NCI-H2081 treated with DMSO at 0.1 percent for 48 hours (cell line): ENCODE measurements at places on chromosomes 7 and 10.

DNA sequence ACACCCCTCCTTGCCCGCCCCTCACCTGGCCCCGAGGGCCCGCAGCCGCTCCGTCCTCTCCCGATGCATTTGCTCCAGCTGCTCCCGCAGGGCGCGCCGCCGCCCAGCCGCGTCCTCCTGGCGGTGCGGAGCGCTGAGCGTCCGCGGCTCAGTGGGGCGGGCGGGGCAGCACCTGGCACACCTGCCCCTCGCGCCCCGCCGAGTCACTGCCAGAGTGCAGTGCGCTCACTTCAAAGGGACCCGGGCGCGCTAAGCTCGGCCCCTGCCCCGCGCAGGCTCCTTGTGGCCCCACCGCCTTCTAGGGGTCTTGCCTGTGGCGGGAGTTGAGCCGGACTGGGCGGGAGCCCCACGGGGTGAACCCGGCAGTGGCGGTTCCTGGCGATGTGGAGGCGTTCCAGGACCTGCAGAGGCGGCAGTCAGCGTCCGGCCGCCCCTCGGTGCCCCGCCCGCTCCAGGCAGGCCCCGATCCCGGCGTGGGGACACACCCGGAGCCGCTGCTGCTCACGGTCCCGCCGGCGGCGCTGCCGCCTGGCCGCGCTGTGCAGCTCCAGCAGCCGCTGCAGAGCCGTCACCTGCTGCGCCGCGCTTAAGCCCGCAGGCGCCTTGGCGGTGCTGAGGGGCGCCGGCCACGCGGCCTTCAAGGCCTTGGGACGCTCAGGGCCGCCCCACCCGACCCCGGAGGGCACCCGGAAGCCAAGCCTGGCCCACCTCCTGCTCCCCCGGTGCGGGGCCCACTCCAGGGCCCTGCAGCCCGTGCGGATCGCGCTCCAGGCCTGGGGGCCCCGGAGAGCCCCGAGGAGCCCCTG lies 6.7 kb downstream of the ATP6V1F start:
- DNase-seq, result no peak

GRCh38 chr10:114491419-114491818 lies 87.1 kb upstream of the AFAP1L2 start:
- no peak for DNase-seq

DNA sequence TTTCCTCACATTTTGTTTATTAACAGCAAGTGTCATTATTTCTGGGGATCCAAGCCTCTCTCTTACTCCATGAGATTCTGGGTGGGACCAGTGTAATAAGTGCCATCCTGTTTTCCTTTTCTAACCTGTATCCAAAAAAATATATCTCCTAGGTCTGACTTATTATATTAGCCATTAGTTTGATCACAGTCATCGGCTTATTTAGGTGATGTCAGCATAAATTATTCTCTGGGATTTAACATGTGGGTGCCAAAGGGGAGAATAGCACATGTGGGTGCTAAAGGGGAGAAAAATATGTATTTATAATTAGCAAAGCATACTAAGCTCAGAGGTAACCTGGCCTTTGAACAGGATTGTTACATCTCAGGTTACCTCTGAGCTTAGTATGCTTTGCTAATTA lies 293.8 kb upstream of the SEMA3D start:
- no peak for DNase-seq

- no peak for DNase-seq
These were observed 75.3 kb upstream of the FOXK1 start for GRCh38 chr7:4606797-4607196.

DNA sequence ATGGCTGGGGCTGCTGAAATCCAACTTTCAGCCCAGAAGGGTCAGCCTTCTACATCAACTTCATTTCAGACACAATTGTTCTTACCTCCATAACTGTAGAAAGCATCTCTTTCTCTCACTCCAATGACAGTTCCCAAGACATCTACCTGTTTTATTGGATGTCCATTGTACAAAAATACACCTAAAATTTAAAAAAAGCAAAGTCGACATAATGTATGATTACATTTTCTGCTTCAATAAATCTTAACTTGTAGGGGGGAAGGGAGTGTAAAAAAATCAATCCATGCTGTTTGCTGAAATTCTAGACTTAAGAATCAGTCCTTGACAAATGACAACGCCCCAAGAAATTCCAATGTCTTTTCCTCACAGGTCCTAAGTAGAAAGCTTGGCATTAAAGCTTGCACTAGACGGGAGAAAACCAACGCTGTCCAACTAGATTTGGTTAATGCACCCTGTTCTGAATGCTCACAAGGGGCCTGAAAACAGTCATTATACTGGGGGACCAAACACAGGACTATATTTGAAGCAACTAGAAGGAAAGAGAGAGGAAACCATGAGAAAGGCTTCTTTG lies 7.5 kb downstream of the STN1 start:
- DNase-seq, result no peak

GRCh38 chr7:149569726-149570422 lies 72.3 kb upstream of the ZNF746 start:
- no peak for DNase-seq

- DNase-seq, result no peak
These were observed 597.3 kb downstream of the PTPRN2 start for GRCh38 chr7:157990226-157990880.

DNA sequence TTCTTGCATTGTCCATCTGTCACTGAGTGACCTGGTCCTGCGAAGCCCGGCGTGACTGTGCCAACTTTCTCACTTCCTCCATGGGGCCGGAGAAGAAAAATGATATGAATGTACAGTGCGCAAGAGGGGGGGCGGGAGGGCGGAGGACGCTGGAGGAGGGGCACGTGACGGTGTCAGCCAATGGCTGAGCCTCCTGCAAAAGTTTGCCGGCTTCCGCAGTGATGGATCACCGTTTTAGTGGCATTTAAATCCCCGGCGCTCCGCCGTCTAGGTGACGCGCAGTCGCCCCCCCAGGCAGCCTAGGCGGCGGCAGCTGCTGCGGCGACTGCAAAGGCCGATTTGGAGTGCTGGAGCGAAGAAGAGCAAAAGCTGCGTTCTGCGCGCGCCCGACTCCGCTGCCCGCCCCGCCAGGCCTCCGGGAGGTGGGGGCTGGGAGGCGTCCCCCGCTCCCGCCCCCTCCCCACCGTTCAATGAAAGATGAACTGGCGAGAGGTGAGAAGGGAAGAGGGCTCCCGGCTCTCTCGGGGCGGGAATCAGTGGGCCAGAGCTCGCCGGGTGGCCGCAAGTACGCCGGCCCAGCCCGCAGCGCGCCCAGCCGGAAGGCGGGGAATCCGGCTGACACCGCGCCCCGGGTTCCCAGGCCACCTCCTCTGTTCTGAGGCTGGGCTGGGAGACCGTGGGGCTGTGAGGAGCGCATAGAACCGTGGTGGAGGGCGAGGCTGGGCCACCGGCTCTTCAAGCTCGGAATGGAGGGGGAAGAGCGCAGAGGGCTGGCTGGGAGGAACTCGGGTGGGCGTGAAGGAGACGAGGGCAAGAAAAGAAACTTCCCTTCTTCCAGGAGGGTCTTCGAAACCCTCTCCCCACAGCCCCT lies at the start of gene HOXA1:
Gene HOXA1 (minus strand): TSS at position 104 of the 871 bp plus-strand sequence. CDS start 88 bp downstream, at position 16.
- DNase-seq, result peak; percentile 89

- no peak for DNase-seq
These were observed 88.9 kb downstream of the RAPGEF5 start for GRCh38 chr7:22267930-22268615.

DNA sequence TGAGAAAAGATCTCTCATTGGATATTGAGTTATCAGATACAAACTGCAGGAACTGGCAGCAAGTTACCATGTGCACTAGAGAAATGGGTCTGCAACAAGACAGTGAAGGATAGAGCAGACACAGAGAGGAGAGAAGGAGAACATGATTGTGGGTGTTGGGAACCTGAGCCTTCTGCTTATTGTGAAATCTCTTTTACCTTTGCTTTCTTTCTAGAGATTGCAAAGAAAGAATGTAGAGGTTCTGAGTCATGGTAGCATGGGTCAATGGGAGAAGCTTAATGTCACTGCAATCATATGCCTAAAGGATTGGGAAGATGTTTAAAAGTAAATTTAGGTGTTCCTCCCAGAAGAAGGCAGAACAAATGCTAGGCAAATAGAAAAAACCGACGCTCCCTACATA lies 821.4 kb downstream of the CCSER2 start:
- DNase-seq, result no peak

DNA sequence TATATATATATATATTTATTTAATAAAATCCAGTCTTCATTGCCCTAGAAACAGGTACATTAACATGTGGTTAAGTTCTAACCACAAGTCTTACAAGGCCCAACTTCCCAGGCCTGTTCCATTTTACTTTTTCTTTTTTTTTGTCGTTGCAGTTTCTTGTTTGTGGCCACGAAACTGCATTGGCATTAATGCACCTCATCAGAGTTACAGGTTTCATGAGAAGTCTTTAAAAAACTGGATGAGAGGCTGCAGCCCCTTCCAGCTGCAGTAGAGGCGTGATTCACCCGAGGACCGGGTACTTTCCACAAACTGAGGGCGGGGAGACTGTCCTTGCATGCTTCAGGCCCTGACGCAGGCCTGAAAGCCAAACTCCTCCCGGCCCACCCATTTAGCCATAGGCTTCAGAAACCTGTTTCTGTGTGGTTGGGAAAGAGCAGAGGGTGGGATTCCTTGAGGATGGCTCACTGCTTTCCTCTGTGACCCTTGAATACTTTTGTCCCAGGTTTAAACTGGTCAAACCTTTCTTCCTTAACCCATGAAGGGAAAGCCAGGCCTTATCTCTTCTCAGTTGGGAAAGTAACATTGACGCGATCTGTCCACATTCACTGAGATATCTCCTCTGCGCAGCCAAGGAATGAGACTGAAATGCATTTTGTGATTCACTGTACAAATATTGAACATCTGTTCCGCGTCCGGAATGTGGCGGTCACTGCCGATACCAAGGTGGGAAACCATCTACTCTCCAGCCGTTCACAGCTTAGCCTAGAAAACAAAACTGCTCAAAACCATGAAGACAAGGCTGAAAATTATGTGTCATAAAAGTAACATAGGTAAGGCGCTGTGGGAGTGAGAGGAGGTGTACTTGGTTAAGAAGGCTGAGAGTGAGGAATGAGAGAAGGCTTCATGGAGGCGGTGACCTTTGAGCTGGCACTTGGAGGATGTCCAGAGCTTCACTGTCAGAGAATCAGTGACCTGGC lies 311.7 kb downstream of the GATA3 start:
- no peak for DNase-seq

GRCh38 chr10:78600740-78601139 lies 468.0 kb upstream of the ZMIZ1 start:
- DNase-seq, result no peak

DNA sequence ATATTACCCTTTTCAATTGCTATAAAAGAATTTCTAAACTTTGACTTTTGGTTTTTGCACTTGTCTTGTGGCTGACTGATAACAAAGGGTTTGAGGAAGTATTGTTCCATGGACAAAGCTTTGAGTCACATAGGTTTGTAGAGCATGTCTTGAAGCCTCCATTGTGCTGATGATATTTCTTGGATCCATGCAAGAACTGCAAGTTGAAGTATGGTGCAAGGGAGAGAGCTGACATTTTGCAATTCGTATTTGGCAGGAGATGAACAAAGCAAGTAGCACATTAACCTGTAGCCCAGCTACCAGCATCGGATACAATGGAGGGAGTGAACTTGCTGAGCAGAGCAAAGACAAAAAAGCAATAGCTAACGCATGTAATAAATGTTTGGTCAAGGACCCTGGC lies 23.4 kb downstream of the MGAM2 start:
- DNase-seq, result no peak

DNA sequence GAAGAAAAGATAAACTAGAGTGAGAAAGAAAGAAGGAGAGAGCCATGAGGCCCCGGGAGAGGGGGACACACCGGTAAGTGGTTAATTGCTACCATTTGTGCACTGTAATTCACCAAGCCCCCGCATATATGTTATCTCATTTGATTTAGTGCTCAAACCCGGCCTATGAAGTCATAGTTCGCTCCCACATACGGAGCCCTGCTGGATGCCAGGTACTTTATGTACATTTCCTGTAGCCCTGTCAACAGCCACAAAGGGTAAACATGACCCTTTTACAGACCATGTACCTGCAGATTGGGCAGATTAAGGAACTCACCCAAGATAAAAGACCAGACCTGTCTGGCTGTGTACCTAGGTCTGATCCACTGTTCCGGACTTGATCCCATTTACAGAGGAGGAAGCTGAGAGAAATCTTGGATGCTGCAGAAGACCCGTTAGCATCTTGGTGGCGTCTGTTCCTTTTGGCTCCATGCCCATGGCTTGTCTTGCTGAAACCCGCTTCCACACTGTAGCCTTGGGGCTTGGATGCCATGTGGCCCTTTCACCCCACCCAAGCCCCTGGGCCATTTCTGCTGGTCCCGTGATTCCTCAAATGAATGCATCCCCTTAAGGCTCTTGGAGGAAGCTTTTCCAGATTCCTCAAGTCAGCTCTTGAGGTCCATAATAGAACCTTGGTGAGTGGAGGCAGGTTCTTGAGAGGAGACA lies 32.3 kb downstream of the FAM241B start:
- DNase-seq, result no peak

DNA sequence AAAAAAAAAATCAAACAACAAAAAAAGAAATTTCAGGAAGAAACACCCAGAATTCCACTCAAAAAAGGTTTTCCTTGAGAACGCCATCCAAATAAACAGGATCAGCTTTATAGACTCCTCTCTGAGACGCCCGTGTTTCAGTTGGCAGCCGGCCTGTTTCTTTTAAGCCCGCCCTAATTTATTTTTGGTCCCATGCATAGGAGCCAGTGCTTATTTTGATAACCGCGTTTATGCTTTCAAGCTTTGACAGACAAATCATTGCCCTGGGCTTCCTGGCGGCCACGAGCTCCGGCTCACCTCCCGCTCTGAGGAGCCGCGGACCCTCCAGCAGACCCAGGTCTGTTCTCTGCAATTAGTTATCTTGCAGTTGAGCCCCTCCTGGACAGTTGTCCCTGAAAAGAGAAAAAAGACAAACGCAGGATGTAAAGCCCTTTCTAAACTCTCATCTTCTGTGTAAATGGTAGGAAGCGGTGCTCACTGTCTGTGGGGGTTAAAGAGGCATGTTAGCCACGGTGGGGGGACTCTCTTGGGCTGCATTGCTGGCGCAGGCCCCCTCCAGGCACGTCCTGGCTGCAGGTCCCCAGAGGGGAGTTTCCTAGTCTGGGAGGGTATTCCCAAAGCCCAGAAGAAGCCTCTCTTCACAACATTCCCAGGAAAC lies 22.2 kb upstream of the UNCX start:
- DNase-seq, result no peak

DNA sequence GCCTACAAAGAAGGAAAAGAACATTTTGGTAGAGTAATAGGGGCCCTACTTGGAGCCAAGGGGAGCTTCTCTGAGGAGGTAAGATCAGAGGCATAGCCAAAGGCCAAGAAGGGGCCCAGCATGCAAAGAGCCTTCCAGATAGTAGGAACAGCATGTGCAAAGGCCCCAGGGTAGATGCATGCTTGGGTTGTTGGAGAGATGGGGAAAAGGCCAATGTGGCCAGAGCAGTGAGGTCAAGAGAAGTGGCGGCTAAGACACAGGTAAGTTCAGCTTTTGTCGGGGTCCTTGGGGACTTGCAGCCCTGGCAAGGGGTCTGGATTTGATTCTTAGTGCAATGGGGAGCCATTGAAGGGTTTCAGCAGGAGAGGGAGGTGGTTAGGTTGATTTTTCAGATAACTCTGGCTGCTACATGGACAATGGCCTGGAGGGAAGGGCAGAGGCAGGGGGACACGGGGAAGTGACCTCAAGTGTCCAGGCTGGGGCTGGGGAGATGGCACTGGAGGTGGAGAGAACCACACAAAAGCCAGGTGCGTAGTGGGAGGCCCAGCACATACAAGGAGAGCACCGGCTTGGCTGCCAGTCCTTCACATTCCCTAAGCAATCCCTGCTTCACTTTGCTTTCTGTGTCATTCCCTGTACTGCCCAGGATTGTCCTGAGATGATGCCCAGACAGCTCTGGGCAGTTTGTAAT lies 16.5 kb downstream of the GRID1 start:
- DNase-seq, result no peak

- no peak for DNase-seq
These were observed 42.5 kb downstream of the LRRC4 start for GRCh38 chr7:127988751-127989150.
